ENCODE measurements at places on chromosomes 13 and 19.

GRCh38 chr13:71714802-71715375 lies 152.1 kb downstream of the DACH1 start:
- DNase-seq: no peak

DNA sequence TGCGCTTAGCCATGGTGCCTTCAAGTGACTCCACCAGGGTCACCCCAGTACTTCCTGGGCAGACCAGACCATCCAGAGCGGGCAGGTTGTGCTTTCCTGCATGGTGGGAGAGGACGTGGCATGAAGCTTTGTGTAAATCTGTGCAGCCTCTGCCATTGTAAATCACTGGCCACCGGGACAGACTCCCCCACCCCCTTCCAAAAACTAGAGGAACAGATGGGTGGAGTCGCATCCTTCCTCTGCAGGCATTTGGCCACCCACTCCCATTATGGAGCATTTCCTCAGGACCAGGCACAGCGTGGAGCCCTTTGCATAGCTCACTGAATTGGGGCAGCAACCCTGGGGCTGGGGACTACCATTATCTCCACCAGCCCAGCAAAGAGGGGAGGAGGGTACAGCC lies 8.2 kb downstream of the BCKDHA start:
- DNase-seq: no peak

- DNase-seq: no peak
Measured at GRCh38 chr19:18604820-18605159, 1.8 kb downstream of the CRLF1 start.

DNA sequence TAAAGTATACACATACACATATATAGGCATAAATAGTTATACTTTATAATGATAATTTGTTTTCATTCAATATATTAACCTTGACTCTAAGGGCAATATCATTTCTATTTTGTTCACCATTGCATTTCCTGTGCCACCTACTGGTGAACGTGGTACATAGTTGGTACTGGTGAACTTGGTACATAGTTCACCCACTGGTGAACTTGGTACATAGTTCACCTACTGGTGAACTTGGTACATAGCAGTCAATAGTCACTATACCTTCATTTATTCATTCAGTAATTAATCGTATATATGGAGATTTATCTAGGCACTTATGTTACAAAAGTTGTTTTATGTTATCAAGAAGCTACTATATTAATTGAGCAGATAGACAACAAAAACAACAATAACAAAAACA lies 172.6 kb upstream of the ATXN8OS start:
- DNase-seq: no peak

DNA sequence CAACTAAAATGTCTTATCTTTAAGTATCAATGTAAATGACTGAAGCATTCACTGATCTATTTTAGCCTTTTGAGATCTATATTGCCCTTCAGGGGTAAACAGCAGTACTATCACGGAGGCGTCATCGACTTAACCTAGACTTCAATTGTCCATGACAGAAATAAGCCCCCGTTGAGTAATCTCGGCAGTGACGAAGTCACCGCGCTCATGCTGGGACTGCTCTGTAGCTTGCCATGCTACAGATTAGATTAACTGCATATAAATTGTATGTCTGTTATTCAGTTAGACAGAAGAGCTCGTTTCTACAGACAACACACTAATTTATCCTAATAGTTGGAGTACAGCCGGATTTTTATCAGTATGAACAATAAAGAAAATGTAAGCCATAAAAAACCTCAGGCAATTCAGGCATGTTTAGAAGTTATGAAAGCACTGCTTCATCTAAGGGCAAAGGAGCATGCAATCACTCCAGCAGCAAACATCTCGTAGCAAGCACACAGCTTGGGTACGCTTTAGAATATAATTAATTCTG lies 56.6 kb downstream of the TUBGCP3 start:
- DNase-seq: no peak

DNA sequence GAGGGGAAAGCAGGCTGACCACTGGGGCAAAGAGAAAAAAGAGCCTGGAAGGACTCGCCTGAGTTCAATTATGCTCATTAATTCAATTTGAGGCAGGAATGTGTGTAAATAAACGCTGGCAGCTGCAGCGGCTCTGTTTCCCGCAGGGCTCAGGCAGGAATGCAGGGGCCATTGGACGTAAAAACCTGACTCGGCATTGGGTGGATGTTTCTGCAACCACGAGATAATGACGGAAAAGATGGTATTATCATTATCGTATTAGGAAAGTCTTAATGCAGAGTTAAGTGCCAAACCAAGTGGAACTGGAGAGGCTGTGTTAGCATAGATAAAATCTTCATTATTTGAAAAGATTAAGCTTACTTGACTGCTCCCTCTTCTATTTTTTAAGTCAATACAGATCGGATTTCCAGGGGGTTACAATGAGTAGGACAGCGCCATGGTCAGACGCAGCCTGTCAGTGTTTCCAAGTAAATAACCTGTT lies 169.8 kb downstream of the SHISA2 start:
- no peak for DNase-seq

DNA sequence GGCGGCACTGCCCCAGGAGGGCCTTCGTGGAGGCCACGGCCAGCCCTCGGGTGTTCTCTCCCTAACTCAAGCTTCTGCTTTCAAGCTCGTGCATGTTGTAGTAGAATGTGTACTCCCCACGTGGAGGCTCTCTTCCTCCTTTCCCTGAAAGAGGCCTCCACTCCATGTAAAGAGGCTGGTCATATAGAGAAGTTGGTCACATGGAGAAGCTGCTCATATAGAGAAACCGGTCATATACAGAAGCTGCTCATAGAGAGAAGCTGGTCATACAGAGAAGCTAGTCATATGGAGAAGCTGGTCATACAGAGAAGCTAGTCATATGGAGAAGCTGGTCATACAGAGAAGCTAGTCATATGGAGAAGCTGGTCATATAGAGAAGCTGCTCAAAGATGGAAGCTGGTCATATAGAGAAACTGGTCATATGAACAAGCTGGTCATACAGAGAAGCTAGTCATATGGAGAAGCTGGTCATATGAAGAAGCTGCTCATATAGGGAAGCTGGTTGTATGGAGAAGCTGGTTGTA lies 152.5 kb downstream of the COL4A1 start:
- no peak for DNase-seq

DNA sequence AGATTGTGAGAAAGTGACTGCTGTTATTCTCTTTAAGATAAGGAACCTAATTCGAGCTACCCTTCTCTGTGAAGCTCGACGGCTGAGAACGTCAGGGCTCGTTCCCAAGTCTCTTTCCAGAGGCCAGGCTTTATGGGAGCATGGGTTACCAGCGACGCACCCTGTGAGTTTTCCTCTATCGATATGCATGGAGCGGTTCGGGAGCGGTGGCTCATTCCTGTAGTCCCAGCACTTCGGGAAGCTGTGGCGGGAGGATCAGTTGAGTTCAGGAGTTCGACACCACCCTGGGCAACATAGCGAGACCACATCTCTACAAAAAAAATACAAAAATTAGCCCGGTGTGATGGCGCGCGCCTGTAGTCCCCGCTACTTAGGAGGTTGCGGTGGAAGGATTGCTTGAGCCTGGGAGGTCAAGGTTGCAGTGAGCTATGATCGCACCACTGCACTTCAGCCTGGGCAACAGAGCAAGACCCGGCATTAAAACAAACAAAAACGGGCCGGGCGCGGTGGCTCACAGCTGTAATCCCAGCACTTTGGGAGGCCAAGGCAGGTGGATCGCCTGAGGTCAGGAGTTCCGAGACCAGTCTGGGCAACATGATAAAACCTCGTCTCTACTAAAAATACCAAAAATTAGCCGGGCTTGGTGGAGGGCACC lies 681 bp upstream of the ZNF606 start:
- DNase-seq: no peak

GRCh38 chr13:108166078-108166477 lies 49.3 kb downstream of the LIG4 start:
- DNase-seq: no peak

DNA sequence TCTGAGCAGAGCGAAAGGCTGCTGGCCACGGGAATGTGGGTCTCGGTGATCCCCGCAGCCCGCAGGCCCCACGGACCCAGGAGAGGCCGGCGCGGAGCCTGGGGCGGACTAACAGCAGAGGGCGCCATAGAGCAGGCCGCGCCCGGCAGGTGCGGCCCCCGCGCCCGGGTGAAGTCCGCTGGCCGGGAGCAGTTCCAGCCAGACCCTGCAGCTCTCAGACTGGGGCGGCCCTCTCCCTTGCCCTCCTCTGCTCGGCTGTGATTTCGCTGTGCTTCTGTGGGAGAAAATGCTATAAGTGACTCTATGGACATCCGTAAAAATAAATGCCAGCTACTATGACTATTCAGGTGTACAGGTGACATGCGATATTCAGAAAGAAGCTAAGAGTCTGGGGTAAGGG lies 37.7 kb downstream of the GSX1 start:
- DNase-seq: peak; percentile 8

DNA sequence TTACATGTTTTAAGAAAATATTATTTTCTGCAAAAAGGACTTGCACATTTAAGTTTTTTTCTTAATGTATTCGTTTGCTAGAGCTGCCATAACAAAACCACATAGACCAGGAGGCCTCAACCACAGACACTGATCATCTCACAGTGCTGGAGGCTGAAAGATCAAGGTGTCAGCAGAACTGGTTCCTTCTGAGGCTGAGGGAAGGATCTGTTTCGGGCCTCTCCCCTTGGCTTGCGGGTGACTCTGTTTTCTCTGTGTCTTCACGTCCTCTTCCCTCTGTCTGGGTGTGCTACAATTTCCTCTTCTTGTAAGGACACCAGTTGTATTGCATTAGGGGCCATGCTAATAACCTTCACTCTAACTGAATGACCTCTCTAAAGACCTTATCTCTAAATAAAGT lies 364.2 kb downstream of the IRS2 start:
- DNase-seq: no peak

GRCh38 chr13:109157275-109157674 lies 527.9 kb downstream of the MYO16 start:
- no peak for DNase-seq

DNA sequence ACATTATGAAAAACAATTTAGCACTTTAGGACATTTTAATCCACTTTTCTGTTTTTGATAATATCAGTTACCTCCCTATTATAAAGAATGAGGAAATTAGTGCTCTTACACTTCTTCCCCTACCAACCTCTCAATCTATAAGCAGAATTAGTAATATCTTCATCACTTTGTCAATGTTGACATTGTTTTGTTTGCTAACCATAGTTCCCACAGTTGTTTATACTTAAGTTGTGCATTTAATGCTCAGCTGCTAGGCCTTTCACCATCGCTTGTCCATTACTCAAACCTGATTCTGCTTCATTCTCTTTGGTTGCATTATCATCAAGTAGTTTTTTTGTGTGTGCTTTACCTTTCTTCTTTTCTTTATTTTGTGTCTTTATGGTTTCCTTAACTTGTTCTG lies 132.1 kb downstream of the CDK8 start:
- DNase-seq: no peak

DNA sequence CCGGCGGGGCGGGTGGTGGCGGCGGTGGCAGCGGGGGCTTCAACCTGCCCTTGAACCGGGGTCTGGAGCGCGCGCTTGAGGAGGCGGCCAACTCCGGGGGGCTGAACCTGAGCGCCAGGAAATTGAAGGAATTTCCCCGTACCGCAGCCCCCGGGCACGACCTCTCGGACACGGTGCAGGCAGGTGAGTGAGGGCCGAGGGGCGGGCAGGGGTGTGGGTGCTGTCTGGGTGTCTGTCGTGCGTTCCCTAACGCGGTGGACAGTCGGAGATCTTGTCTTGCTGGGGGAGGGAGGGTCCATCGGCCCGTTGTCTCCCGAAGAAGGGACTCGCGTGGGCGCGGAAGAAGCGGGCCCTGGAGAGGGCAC lies 533 bp downstream of the LRCH1 start:
- no peak for DNase-seq

DNA sequence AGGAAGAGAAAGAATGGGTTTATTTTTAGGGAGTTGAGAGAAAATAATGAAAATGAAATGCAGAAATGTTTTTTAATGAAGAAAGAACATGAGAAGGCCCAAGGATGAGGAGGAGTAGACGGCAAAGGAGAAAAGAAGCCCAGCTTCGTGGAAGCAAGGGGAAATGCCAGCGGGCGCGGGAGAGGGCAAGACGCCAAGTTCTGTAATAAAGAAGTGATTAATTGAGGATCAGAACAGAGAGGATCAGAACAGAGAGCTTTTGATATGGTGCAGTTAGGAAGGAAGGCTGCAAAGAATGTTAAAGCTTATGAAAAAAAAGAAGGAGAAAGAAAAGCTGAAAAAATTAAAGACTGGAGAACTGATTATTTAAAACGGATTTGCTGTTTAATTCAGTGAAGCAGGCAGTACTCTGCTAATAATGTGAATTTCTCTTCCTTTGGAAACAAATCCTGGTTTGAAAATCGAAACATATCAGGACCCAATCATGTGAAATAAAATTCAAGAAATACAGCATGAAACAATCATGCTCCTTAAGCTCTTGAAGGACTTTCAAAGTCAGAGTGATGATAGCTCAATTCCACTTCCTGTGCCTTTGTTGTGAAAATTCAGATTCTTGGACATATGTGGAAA lies 99.3 kb upstream of the SOX1 start:
- DNase-seq: peak; percentile 65

- DNase-seq: peak; percentile 16
Measured at GRCh38 chr13:100130092-100130491, 41.2 kb downstream of the PCCA start.

GRCh38 chr19:56477429-56478338 lies 539 bp upstream of the ZNF667 start:
- DNase-seq: peak; percentile 85

DNA sequence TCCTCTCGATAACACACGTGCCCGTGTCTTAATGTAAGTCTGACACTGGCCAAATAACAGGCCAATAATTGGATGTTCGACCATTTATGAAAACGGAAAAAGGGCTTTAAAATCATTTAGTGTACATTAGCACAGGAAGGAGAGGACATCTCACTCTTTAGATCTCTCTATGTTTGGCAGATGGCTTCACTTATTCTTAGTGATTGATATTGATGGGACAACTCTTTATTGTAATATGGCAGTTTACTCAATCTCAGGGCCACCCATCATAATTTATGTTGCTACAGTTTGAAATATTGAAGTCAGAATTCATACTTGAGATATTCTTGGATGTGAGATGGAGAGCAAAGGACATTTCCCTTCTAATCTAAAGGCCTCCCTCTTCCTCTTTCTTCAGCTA lies 430.7 kb upstream of the ARGLU1 start:
- DNase-seq: no peak

DNA sequence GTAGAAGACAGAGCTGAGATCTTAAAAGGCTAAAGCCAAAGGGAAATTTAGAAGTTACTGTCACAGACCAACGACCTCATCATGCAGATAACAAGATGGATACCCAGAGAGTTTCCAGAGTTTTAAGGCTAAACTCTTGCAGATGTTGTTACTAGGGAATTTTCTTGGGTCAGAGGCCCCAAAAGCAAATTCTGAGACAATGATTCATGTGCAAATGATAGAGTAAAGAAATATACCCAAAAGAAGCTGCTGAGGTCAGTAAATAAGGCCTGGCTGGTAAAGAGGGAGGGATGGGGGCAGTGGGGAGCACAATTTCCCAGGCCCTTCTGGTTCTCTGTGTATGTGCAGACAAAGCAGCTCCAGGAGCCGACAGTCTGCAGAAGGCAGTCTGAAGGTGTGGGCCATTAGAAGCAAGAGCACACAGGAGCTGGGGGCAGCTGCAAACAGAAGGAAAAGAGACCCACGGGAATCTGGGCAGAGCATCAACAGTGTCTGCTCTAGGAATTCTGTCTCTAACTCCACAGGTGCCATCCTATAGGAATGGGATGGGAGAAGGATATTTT lies 330.8 kb downstream of the TBC1D4 start:
- DNase-seq: no peak

All from substantia nigra (tissue), 51 donors.